CD4-positive, alpha-beta T cell (primary cell): ENCODE measurements at places on chromosomes 13 and 19.

DNA sequence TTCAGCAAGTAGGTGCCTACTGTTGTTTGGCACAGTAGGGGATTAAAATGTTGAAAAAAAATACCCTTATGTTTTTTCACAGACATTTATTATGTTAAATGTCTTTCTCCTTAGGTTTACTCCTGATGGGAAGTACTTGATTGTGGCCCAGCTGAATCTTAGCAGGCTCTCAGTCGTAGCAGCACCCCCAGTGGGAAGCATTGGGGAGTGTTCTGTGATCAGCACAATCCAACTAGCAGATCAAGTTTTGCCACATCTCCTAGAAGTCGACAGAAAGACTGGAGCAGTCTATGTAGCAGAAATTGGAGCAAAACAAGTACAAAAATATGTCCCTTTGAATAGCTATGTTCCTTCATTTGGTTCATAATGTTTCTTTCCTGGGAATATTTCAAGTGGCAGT lies 9.3 kb downstream of the NHLRC3 start:
- no peak for DNase-seq

- no peak for DNase-seq
These were observed 1.1 kb upstream of the MVB12A start for GRCh38 chr19:17418710-17419109.

GRCh38 chr19:45423589-45424190 lies at the start of gene ERCC1:
Gene ERCC1 (minus strand): TSS chr19:45423917. CDS start chr19:45423374, 543 bp downstream.
- DNase-seq, result no peak

DNA sequence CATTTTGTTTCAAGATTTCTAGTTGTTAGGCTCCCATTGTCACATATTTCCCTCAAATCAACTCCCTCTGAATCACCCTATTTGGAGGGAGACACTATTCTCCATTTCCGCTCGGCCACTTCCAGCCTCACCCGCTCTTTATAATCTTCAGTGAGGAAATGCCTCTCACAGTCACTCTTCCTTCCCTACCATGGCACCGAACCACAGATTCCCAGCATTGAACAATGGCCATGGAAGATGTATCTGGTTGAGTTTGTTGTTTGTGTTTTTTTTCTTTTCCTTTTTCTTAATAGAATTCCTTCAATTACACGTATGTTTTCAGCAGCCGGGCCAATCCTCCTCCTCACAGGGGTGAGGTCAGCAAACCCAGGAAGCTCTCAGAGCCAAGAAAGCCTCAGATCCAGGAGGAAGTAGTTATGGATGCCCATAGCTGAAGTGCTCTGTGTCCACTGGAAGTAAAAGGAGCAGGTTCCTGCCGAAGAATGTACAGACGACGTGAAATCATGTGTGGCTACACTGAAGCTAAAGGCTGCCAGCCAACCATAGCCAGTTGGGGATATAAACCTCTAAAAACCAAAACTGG lies 472.1 kb downstream of the FOXO1 start:
- no peak for DNase-seq

DNA sequence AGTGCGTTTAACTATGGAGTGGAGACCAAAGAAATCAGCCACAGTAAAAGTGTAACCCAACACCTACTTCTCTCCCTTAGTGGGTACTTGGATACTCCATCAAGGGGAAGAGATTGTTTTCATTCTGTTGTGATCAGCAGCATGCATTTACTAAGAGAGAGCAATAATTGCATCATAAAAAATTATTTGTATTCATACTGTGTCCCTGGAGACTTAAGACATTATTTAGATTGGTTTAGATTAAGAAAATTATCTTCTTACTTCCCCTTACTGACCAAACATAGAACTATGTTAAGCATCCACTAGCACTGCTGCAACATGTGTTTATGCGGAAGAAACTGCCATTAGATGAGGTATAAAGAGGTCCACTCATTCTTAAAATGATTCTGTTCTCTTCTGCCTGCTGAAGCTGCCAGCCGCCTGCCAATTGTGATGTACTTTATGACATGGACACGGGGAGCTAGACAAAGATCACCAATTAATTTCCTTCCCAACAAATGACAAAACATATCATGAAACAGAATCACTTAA lies 738.5 kb downstream of the DIAPH3 start:
- no peak for DNase-seq

DNA sequence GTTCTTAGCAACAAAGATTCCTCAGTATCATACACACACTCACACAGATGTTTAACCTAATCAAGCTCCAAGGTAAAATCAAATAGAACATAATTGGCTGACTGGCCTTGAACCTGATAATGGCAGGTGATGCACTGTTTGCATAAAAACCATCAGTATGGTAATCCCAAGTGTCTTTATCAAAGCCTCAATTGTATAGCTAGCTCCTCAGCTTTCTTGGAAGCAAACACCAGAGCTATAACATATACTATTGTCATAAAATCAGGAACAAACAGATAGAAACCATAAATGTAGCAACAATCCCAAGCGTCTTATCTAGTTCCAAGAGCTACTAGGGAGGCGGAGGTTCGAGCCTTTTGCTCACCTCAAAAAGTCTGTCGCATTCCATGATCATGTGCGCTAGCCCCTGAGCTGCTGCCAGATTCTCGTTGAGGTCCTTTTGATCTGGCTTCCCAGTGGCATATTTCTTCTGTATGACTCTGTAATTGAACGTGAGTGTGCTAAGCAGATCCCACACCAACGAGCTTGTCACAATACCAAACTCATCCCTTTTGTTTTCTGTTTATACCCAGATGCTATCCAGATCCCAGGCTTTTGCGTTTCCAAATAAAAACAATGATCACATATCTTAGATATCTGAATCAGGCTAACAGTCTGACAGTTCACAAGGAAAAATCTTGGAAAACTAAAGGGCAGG lies 95.3 kb downstream of the KL start:
- no peak for DNase-seq

DNA sequence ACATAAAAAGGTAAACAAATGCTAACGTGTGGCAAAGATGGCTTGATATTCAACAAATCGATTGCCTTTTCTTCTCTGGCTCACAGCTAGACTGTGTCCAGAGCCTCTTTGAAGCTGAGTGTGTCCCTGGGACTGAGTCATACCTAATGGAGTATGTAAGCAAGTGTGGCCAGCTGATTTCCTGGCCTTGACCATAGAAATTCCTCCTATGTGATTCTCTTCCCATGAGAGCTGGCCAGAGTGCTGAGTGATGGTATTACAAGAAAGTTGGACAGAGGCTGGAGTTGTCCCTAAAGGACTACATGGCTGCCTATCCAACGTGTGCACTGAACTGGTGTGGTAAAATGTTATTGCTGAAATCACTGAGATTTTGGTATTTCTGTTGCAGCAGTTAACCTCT lies 320.1 kb upstream of the SLC10A2 start:
- no peak for DNase-seq

GRCh38 chr13:43227721-43228120 lies 204.3 kb downstream of the DNAJC15 start:
- no peak for DNase-seq

DNA sequence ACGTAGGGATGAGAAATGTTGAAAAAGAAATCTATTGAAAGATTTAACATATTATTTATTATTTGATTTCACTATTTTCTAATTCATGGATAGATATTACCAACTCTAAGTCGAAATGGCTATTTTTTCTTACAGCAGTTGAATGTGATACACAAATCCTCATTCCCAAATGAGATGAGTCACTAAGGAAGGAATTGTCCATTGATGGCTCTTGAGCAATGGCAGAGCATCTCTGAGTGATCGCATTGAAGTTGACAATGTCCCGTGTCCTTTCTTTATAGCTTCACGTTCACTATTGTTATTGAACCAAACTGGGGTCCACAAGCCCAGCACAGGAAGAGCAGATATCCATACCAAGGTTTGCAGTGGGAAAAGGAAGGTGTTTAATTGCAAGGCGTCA lies 648.3 kb upstream of the SPRY2 start:
- no peak for DNase-seq

DNA sequence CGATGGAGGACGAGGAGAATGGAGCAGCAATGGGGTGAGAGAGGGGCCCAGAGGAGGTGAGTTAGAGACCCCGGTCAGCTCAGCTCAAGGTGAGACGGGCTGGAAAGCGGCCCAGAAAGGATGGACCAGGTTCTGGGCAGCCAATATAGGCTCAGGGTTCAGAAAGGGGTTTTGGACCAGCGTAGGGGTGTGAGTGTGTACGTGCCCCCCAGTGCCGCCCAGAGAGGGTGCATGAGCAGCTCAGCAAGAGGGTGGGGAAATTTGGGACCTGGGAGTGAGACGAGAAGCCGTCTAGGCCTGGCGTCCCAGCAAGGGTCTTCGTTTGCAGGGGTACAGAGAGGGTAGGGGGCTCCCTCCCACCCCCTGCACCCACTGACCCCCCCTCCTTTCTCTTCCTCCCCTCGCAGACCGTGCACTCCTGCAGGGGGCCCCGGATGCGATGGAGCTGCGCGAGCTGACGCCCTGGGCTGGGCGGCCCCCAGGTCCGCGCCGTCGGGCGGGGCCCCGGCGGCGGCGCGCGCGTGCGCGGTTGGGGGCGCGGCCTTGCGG lies 12.1 kb downstream of the FUT6 start:
- DNase-seq, result no peak

DNA sequence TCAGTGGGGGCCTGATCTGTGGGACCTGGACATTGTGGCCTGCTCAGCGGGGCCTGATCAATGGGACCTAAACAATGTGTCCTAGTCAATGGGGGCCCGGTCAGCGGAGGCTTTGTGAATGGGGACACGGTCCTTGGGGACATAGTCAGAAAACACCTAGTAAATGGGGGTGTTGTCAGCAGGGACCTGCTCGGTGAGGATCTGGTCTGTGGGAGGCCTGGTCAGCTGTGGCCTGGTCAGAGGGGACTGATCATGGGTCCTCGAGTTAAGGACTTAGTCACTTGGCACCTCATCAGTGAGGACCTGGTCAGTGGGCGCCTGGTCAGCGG lies 44.5 kb upstream of the TPM4 start:
- no peak for DNase-seq

DNA sequence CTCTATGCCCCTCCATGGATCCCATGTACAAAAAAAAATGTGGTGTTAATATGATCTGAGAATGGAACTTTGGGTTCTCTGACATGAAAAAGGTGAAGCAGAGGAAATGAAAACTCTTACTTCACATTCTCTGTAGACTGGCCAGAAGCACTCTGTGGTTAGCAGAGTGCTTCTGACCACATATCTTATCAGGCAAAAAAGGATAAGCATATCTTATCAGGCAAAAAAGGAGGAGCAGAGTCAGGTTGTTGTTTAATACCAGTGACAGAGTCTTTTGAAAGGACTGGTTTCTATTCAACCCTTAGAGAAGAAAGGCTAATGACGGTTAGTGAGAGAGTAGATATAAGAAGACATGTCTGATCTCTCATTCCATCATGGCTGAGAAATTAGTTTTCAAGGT lies 1404.8 kb downstream of the SLITRK1 start:
- no peak for DNase-seq

GRCh38 chr13:40217675-40218074 lies 448.8 kb downstream of the FOXO1 start:
- DNase-seq, result no peak

GRCh38 chr13:100673713-100674571 lies 653 bp downstream of the TMTC4 start:
- peak; percentile 67 for DNase-seq

DNA sequence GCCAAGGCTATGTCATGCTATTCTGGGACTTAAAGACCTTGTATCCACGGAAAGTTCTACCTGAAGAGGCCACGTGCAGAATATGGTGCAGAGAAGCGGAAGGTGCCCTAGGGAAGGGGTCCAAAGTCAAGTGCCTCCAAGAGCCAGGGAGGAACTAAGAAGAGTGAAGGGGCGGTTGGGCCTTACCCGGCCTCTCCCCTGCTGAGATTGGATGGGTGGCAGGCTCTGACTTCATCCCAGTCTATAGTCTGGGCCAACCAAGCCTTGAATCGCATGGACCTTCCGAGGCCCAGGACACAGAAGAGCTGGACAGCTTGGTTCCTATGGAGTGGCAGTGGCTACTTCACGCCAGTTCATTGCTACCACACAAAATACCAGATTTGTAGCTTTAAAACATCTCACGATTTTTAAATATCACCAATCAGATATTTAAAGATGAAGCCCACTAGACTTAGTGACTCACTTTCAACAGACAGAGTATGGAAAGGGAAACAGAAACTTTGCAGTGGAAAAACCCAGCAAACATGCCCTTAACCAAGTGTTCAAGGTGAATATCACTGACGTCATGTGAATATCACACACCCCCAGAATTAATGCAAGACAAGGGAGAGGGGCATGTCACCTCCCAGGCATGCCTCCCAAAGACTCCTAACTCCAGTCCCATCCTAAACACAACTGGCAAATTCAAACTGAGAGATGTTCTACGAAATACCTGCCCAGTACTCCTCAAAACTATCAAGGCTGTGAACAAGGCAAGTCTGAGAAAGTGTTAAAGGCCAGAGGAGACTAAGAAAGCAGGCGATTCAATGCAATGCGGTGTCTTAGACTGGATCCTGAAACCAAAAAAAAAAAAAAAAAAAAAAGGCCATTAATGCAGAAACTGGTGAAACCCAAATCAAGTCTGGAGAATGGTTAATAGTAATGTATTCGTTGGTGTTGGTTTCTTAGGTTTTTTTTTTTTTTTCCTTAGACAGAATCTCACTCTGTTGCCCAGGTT lies 10.2 kb downstream of the C19orf12 start:
- DNase-seq, result no peak

GRCh38 chr19:14035706-14036105 lies 4.1 kb downstream of the IL27RA start:
- no peak for DNase-seq

DNA sequence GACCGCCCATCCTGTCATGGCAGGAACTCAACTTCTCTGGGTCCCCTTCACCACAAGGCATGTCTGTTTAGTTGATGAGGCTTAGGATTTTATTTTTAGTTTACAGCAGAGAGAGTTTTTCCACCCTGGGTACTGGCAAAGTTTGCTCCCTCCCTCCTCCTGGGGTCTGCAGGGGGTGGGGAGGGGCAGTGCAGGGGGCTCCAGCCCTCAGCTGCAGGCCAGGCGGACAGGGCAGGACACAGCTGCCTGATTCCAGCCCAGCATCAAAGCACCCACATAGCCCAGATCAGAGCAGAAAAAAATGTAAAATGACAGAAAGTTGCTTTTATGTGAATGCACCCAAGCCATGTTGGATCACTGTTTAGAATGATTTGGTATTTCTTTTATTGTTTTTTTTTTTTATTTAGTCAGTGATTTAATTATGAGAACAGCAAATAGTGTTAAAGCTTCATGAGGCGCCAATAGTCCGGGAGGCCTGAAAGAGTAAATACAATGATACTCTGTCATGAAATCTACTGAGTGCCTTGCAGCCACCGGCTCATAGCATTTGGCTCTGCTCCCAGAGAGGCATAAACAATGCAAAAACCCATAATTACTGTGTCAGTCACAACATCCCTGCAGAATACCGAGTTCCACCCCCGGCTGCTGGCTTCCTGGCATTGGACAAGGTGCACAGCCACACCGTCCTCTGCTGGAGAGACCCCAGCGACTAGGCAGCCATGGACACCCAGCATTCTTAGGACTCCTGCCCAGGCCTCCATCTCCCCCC lies 923.5 kb downstream of the UQCRFS1 start:
- no peak for DNase-seq

- DNase-seq, result no peak
These were observed 187.2 kb downstream of the EFNB2 start for GRCh38 chr13:106348075-106348840.

GRCh38 chr13:100532090-100532766 lies 56.4 kb downstream of the GGACT start:
- no peak for DNase-seq
